RPMI7951 (cell line): ENCODE measurements at places on chromosomes 11 and 22. TPM values are rescaled to one million over a fixed set of nuclear protein-coding genes. Genes with fewer than 3 reads are reported as not detected.
A peak's percentile ranks its signal among the peaks of the same experiment; 100 is the strongest.

- no peak for DNase-seq
Measured at GRCh38 chr11:57196596-57196995, 14.8 kb downstream of the LRRC55 start.

DNA sequence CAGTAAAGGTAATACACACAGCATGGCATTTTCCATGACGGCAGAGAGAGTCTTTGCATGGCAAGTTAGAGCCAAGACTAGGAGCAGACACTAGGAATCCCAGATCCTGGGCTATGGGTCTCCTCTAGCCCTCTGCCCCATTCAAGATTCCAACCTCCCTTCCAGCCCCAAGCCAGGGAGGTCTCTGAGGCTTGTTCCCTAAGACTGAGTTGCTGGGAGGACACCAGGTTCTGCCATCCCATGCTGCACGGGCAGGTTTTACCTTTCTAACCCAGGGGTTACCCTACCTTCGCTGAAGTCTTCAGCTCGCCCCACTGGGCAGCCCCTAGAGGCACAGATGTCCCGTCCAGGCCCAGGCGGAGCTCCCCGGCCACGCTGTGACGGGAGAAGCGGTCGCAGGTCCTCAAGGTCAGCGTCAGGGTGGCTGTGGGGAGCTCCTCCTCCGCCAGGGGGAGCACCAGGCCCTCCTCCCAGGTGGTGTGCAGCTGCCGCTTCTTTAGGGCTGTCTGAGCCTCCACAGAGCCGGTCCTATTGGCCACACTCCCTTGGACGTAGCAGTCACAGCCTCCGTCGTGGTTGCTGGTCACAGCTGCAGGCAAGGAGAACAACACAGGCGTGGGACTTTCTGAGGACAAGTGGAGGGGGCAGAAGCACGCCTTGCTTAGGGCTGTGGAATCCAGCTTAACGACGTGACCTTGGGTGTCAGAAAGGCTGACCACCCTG, 33.8 kb downstream of the SYT13 start:
- DNase-seq, result peak; percentile 78

GRCh38 chr11:121338536-121338935, 46.0 kb downstream of the SC5D start:
- no peak for DNase-seq

- no peak for DNase-seq
Measured at GRCh38 chr22:22507743-22508273, 734 bp downstream of the ZNF280B start.

DNA sequence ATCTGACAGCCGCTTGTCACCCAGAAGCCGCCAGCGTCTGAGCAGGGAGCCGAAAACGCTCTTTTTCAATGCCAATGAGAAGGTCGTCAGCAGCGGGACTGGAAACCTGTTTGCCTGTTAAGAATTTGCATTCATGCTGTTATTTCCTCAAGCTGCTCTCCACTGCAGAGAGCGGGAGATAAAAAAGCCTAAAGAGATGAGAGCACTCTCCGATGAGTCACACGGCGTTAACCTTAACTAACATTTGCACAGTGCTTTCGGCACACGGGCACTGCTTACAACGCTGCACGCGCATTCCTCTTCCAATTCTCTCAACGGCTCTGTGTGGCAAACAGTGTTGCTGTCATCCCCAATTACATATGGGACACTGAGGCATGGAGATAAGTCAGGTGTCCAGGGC, 40.0 kb upstream of the RTL6 start:
- peak; percentile 64 for DNase-seq

- no peak for DNase-seq
Measured at GRCh38 chr22:49838771-49839717, 11.4 kb upstream of the BRD1 start.

GRCh38 chr22:49992921-49993648, 19.5 kb downstream of the IL17REL start:
- peak; percentile 35 for DNase-seq

DNA sequence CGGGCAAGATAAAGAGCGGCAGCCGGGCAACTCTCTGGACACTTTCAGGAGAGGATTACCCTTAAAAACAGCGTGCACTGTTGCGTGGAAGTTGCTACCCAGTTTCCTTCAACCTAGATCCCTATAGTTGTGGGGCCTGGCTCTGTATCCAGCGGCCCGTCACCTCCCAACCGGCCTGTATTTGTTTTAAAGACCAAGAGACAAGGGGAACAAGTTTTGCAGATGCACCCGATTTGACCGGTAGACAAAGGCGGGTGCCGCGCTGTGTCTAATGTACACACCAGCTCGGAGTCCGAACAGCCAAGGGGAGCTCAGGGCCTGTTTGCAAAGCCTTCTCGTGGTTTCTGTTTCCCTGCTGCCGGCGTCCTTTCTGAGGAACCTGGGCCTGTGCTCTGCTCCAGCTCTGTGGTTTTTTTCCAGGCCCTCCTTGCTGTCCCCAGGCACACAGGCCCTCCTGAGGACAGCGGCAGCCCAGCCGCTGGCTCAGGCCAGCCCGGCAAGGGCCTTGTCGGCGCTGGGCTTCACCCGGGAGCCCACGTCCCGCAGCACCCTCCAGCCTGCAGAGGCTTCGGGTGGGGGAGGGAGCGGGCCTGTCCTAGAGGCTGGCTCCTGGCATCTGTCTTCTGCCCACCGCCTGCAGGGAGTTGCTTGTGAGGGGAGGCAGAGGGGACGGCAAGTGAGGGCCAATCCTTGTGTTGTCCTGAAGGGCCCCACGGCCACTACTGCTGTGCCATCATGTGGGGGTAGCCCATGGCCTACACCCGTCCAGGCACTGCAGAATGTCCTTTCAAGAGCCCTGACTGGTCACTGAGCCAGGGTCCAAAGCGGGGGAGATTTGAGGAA, 1.4 kb downstream of the TBX1 start:
- DNase-seq, result no peak

- DNase-seq, result no peak
Measured at GRCh38 chr11:1486054-1486825, at the start of gene MOB2. TSS of gene MOB2 (minus strand) at chr11:1486779. CDS start at chr11:1486556, 223 bp downstream.

DNA sequence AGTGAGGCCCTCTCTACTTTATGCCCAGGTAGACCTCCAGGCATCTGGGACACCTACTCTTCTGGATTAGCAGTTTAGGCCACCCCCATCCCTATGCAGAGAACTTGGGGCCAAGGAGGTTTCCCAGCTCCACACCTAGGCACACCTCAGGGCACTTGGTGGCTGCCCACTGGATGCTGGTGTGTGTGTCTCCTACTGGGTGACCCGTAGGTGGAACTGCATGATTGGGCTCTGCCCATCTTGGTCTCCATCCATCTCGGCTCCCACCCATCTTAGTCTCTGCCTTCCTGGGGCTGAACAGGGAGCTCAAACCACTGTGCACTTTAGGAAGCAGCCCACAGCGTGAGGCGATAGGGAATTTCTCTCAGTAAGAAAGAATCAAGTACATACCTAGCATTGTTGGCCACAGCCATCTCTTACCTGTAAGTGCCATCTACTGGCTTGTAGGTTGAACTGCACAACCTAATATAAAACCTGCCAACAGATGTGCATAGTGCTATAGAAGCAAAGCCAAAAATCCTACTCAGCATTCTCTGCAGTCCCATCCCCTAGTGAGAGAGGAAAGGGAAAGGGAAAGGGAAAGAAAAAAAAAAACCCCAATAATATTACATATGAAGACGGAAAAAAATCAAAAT, 61.6 kb upstream of the PTPN5 start:
- DNase-seq, result peak; percentile 38

- no peak for DNase-seq
Measured at GRCh38 chr11:96241331-96241841, 101.6 kb downstream of the MAML2 start.

- DNase-seq, result no peak
Measured at GRCh38 chr11:32221476-32222032, 130.7 kb downstream of the RCN1 start.

- no peak for DNase-seq
Measured at GRCh38 chr11:90176069-90176468, 41.6 kb downstream of the NAALAD2 start.

- no peak for DNase-seq
Measured at GRCh38 chr11:72253392-72253791, 9.4 kb upstream of the PHOX2A start.

DNA sequence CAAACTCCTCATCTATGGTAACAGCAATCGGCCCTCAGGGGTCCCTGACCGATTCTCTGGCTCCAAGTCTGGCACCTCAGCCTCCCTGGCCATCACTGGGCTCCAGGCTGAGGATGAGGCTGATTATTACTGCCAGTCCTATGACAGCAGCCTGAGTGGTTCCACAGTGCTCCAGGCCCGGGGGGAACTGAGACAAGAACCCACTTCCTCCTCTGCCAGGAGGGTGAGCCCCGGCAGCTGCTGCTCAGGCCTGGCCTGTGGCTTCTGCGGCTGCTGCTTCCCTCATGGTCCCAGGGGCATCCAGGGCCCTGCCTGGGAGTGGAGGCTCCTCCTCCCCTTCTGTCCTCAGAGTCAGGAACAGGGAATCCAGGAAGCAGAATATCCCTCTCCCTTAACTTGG, 98.4 kb downstream of the ZNF280B start:
- peak; percentile 64 for DNase-seq

DNA sequence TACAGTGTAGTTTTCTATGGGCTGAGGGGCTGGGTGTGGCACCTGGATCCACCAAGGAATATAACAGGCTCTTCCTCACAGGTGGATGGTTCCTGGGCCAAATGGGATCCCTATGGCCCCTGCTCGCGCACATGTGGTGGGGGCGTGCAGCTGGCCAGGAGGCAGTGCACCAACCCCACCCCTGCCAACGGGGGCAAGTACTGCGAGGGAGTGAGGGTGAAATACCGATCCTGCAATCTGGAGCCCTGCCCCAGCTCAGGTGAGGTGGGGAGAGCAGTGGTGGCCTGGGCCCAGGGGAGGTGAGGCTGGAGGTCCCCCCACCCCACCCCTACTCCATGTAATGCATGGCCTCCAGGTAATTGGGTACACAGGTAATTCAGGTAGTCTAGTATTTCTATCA, 20.7 kb downstream of the ADAMTS15 start:
- DNase-seq, result no peak

DNA sequence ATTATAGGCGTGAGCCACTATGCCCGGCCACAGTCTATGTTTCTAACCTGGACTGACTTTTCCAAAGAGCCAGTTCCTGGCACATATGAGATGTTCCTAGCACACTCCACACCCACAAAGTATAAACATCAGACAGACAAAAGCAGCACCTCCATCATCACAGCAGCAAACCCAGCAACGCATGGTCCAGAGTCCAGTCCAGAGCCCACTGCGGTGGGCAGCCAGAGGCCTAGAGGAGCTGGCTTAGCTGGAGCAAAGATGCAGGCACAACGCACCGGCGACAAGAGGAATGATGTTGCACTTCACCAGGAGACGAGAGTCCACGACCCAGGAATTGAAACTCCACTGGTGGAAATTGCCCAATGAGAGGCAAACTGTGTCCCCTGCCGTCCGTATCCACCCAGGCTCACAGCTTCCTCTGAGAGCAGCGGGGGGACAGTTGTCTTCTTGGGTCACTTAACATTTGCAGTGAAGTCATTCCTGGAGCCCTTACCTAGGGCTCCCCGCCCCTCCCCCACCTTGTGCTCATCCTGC, 36.6 kb downstream of the RPS6KA4 start:
- DNase-seq, result no peak

GRCh38 chr11:115630214-115630613, 126.0 kb upstream of the CADM1 start:
- no peak for DNase-seq

- no peak for DNase-seq
Measured at GRCh38 chr22:28562324-28562723, 117.3 kb downstream of the TTC28 start.

DNA sequence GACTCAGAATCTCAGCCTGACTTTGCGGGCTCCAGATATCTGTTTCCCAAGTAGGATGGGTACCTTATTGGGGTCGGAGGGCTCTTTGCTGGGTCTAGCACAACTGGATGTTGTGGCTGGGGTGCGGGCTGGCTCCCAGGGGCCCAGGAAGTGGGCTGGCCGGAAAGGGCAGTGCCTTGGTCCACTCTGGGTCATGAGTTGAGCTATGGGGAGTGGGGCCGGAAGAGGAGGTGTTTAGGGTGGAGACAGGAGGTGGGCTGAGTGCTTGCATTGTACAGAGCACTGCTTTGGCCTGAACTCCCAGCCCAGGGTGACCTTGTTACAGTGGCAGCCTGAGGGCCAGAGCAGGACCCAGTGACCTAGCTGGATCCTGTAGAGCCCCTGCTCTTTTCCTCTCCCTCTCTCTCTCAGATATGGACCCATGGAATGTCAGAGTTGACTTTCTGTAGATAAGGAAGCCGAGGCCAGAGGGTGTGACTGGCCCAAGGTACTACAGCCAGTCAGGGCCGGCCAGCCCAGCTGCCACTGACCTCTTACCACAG, 13.2 kb downstream of the PHLDB1 start:
- DNase-seq, result peak; percentile 54

GRCh38 chr11:78338138-78338537, 79.5 kb downstream of the GAB2 start:
- DNase-seq, result no peak

DNA sequence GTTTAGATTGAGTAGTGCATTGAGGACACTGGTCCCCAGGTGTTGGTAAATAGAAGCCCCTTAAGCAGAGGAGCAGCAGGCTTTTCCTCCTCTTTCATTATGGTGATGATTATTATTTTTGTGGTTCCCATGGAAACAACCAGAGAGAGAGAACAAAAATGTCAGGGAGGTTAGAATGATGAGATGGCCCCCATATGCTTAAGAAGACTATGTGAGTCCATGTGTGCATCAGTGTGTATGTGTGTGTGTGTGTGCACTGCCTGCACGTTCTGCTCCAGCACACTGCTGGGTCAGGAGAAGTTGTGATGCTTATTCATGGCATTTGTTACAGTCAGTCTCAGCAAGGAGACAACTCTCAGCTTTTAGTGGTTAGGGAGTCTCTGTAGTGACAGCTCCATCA, 724.2 kb downstream of the NTM start:
- DNase-seq, result peak; percentile 25

DNA sequence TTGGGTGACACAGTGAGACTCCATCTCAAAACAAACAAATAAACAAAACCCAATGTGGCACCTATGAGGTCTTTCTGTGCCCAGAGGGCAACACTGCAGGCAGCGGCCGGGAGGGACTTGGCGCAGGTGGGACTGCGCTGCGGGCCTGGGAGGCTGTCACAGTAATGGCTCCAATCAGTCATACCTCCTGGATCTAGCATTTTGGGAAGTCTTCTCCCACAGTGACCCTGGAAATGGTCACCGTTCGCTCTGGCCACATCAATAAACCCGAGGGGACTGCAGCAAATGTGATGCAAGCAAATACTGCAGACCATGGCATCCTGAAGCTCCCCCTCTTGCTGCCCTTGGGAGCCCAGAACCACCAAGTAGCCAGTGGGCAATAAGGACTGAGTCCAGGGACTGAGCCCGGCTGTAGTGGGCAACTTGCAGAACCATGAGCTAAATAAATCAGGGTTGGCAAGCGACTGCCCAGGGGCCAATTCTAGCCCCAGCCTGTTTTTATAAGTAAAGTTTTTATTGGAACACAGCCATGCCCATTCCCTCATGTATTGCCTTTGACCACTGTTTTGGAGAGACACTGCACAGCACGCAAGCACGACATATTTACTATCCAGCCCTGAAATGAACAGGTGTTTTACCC, 15.4 kb downstream of the SHANK2 start:
- DNase-seq, result no peak

GRCh38 chr11:108939135-108939534, 274.3 kb downstream of the DDX10 start:
- DNase-seq, result no peak

The YAP1 gene
- total RNA-seq, result 55.1 and 72.7 TPM in 2 replicates

The FXYD2 gene
- 0.10 TPM in 1 of 2 replicates, not detected in the other for total RNA-seq

The BTG4 gene
- 0.78 TPM in 1 of 2 replicates, not detected in the other for total RNA-seq

The OR2D2 gene
- total RNA-seq, result 0.36 TPM in 1 of 2 replicates, not detected in the other

The CFAP300 gene
- total RNA-seq, result 1.6 and 3.2 TPM in 2 replicates

The TRPM5 gene
- not detected in 2 replicates for total RNA-seq

The TRIM51 gene
- total RNA-seq, result not detected in 2 replicates

The UBTFL1 gene
- total RNA-seq, result not detected in 2 replicates

The KRTAP5-7 gene
- not detected in 2 replicates for total RNA-seq

The BARX2 gene
- not detected in 2 replicates for total RNA-seq

The CABP7 gene
- total RNA-seq, result not detected in 2 replicates

The TUBA8 gene
- 0.39 and 0.48 TPM in 2 replicates for total RNA-seq
